ENCODE measurements at places on chromosomes 16 and 17.
A peak's percentile ranks its signal among the peaks of the same experiment; 100 is the strongest.

GRCh38 chr17:19290066-19290705, 53.0 kb downstream of the EPN2 start:
- no peak for DNase-seq

DNA sequence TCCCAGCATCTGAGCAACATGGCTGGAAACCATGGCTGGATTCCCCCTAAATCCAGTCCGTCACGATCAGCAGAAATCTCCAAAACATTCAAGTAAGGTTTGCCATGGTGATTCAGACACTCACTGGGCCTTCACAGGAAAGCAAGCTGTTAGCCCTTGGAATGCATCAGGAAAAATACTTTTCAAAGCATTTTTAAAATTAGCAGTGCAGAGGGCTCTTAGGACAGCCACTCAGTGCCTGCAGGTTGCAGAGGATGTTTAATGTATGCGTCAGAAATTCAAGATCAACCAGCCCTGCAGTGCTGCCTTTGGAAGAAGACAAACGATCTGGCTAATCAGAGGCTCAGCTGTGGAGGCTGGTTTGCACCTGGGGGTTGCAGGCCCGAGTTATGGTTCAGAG, 50.3 kb downstream of the FOXL1 start:
- no peak for DNase-seq

- DNase-seq = no peak
Measured at GRCh38 chr17:43079641-43080302, 45.4 kb downstream of the BRCA1 start.

GRCh38 chr16:65446427-65446826, 324.6 kb upstream of the CDH11 start:
- no peak for DNase-seq

- peak; percentile 12 for DNase-seq
Measured at GRCh38 chr17:72053449-72053848, 67.4 kb upstream of the SOX9 start.
